Cerebellar nuclear complex (tissue), 1 donor: ENCODE measurements at places on chromosomes 13 and 19.

DNA sequence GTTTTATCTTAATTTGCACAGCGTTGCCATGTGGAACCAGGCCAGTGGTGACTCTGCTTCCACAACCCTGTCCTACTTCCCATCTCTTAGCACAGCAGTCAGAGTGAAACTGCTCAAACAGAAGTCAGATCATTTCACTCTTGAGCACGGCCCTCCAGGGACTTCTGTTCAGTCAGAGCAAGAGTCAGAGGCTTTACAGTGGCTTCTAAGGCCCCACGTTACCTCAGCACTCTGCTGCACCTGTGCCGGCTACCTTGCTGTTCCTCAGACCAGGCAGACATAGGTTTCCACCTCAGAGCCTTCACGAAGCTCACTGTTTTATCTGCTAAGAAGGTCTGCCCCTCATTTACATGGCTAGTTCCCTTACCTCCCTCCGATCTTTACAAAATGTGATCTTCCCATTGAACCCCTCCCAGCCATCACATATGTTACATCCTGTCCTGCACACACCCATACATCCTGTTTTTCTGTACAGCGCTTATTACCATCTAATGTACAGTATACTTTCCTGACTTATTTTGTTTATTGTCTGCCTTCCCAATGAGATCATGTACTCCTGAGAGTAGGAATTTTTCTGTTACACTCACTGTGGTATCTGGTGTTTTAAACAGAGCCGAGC, 41.6 kb downstream of the TM9SF2 start:
- no peak for DNase-seq

DNA sequence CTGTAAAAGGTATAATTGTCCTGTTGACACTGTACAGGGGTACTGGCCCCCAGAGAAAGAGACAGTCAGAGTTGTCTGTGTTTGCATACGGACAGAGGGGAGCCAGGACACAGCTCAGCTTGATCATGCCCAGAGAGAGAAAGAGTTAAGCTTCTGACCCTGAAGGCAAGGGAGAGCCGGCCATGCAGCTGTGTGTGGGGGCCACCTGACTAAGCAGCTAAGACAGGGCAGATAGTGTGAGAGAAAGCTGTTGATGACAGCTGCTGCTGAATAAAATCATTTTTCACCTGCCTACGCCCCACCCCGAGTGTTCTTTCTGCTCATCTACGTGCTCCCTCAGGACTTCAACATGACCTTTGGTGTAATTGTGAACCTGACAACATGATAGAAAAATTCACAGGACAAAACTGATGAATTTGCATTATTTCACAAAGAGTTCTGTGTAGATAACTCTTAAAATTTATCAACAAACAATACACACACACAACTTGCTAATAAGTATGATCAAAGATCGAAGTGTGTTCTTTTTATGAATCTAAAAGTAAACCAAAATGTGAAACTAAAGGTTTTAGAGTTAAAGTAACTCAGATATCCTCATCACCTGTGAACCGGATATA, 1294.3 kb upstream of the ATXN8OS start:
- DNase-seq, result no peak

DNA sequence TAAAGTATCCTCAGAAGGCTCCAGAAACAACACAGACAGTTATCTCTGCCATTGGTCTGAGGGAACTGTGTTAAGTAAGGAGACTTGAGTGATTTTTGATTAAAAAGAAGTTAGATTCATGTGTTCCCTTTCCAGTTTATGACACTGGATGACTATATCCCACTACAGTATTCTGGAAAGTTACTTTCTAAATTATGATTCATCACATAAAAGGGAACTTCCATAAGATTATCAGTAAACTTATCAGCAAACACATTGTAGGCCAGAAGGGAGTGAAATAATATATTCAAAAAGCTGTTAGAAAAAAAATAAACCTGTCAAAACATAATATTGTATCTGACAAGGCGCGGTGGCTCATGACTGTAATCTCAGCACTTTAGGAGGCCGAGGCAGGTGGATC, 700.0 kb downstream of the SLITRK6 start:
- DNase-seq, result no peak

- DNase-seq, result no peak
Observed at GRCh38 chr13:28541966-28542365, 47.0 kb upstream of the FLT1 start.

- no peak for DNase-seq
Observed at GRCh38 chr13:28704919-28705318, 13.9 kb downstream of the SLC46A3 start.

- no peak for DNase-seq
Observed at GRCh38 chr19:10805065-10805757, 30.8 kb downstream of the TMED1 start.

GRCh38 chr19:814152-815078, 7.3 kb downstream of the PLPPR3 start:
- no peak for DNase-seq

DNA sequence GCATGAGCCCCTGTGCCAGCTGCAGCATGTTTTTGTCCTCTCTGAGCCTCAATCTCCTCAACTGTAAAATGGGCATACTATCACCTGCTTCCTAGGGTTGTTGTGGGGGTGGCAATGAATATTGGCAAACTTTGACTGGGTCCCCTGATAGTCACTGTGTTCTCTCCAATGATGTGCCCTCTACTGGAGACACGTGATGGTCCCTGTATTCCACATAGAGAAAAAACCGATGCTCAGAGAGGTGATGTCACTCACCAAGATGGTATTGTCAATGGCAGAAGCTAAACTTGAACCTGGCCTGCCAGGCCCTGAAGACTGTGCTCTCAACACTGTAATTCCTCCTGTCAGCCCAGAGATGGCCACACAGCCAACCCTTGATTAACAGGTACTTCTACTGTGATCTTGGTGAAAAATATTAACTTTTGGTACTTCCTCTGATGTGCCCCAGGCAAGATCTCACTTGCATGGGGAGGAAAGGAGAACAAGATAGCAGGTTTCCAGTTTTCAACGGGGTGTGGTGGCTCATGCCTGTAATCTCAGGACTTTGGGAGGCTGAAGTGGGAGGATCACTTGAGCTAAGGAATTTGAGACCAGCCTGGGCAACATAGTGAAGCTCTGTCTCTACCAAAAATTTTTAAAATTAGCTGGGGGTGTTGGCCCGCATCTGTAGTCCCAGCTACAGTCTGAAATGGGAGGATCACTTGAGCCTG, 3.6 kb downstream of the CEACAM20 start:
- no peak for DNase-seq

DNA sequence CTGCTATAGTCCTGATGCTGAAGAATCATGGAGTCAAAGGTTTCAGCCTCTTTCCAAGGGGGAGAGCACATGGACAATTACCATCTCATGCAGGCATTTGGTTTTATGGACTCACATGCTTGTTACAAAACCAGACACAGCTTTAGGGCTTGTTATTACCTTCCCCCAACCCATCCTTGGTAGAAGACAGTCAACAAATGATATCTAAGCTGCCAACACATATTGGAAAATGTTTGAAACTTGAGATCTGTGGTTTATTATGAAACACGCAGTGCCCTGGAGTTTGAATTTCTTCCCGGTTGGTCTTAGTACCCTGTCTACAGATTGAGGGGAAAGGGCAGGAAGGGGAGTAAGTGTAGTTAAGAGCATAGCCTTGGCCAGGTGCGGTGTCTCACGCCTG, 12.5 kb upstream of the CYP2A6 start:
- no peak for DNase-seq

DNA sequence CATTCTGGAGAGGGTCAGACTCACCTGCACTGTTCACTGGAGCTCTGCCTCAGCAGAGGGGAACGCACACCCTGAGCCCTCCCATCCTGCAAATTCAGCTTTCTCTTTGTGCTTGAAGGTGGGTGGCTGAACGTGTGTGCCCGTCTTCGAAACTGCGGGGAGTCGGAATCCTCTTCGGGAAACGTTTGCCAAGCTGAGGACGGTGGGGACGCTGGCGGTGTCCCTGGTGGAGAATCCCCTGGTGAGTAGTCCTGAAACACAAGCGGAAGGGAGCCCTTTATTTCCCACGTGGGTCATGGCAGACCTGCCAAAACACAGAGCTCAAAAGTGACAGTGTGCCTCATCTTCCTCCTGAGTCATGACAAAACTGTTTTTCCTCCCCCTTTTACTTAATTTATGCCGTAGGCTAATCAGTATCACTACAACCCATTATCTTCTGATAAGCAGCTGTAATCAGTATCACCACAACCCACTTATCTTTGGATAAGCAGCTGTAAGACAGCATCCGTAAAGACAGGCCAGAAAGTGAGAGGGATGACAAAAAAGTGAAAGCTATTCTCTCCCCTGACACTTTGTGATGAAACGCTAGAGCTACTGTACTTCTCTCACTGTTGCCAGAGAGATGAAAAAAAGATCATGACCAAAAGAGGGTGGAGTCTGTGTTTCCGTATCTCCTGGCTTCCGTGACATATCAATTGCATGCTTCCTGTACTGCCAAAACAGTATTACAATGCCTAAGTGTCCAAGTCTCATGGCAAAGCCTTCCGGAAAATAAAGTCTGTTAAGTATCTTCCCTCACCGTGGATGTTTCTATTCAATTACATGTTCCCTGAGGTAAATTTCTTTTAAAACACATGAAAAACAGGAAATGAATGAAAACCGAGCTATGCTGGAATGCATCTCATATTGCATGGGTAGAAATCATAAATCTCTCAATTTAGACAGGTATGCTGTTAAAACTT, 155.5 kb downstream of the TBC1D4 start:
- DNase-seq, result no peak

DNA sequence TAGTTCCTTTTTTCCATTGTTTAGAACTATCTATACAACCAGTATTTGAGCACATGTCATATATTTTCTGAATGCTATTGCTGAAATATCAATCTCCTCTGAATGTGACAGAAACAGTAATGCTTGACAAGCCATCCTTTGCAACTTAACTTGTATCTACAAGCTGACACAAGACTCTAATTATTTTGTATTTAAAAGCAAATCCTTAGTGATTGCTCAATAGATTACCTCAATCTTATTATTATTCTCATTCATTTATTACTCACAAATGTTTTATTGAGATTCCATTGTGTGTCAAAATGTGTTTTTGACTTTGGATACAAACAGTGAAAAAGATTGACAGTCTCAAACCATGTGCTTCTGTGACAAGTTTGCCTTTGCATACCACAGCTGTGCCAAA, 787.8 kb upstream of the PRR20A start:
- DNase-seq, result no peak

- DNase-seq, result no peak
Observed at GRCh38 chr13:54687173-54687572, 1658.6 kb downstream of the OLFM4 start.

- no peak for DNase-seq
Observed at GRCh38 chr19:46115396-46116106, 8.9 kb downstream of the IGFL3 start.

- DNase-seq, result no peak
Observed at GRCh38 chr13:19183676-19184075, 2.1 kb upstream of the TUBA3C start.

DNA sequence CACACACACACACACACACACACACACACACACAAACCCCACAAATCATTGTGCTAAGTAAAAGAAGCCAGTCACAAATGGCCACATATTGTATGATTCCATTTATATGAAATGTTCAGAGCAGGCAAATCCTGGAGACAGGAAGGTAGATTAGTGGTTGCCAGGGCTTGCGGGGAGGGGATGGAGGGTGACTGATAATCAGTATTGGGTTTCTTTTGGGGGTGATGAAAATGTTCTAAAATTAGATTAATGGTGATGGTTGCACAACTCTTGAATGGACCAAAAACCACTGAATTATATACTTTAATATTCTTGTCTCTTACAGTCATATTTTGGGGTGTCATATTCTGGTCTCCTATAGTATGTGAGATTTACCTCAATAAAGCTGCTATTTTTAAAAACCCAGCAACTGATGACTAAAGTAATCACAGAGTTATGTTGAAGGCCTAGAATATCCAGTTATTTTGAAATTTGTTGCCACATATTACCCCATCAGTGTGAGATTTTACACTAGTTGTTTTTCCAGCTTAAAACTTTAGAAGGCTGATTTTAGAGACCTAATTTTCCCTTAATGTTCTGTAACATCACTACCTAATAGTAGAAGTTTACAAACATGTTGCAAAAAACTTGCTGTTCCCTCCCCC, 20.3 kb downstream of the FLT1 start:
- DNase-seq, result no peak

DNA sequence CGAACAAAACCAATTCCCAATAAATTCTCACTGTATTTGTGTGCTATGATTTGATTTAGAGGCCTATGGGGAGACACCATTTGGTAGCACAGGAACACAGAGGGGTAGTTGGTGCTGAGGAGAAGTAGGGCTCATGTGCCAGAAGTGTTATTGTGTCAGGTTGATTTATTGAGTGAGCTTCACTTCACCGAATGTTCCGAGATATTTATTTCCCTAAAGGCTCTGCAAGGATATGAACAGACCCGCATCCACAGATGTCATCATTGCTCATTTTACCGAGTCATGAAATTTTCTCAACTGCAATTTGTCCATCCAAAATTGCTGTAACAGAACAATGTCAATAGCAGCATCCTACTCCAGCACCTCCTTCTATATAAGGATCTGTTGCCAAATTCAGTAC, 69.5 kb downstream of the DACH1 start:
- DNase-seq, result no peak

- DNase-seq, result no peak
Observed at GRCh38 chr13:21233086-21233485, 56.6 kb downstream of the MRPL57 start.

DNA sequence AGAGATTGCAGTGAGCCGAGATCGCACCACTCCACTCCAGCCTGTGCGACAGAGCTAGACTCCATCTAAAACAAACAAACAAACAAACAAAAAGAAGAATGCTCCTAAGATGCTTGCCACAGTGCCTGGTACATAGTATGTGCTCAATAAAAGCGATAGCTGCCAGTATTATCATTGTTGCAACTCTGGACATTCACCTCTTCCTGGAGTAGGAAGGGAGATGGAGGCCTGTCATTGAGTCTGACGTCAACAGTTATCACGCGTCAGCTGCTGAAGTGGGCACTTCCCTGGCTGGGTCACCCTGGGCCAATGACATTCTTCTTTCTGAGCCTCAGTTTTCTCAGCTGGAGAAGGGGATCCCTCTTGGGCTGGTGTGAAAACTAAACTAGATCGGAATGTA, 4.2 kb upstream of the PLAUR start:
- no peak for DNase-seq

DNA sequence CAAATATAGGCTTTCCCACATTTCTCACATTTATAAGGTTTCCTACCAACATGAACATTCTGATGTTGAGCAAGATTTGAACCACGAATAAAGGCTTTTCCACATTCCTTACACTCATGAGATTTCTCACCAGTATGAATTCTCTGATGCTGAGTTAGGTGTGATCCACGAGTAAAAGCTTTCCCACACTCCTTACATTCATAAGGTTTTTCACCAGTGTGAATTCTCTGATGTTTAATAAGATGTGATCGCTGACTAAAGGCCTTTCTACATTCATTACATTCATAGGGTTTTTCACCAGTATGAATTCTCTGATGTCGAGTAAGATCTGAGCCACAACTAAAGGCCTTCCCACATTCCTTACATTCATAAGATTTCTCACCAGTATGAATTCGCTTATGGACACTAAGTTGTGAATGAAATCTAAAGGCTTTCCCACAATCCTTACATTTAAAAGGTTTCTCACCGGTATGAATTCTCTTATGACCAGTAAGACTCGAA, 19.0 kb downstream of the ZNF790 start:
- no peak for DNase-seq

GRCh38 chr13:74975111-74975510, 506.9 kb downstream of the TBC1D4 start:
- no peak for DNase-seq
